ENCODE measurements at places on chromosomes 3 and 15.

DNA sequence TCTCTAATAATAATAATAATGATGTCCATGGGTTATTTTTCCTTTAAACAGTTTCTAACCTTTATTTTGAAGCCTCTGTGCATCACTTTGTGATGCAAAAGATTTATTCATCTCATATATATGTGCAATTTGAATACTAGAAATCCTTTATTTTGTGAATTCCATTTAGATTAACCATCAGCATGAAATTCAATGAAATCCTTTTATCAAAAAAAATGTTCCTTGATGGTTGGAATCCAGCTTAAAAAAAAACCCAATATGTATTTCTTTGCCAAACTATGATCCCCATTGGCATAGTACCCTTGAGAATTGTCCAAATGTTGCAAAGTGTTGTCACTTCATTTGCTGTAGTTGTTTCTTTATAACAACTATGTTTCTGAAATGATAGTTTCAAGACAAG, 7.4 kb downstream of the TBC1D23 start:
- no peak for DNase-seq

GRCh38 chr15:56472278-56472677, 7.3 kb upstream of the MNS1 start:
- DNase-seq: no peak

DNA sequence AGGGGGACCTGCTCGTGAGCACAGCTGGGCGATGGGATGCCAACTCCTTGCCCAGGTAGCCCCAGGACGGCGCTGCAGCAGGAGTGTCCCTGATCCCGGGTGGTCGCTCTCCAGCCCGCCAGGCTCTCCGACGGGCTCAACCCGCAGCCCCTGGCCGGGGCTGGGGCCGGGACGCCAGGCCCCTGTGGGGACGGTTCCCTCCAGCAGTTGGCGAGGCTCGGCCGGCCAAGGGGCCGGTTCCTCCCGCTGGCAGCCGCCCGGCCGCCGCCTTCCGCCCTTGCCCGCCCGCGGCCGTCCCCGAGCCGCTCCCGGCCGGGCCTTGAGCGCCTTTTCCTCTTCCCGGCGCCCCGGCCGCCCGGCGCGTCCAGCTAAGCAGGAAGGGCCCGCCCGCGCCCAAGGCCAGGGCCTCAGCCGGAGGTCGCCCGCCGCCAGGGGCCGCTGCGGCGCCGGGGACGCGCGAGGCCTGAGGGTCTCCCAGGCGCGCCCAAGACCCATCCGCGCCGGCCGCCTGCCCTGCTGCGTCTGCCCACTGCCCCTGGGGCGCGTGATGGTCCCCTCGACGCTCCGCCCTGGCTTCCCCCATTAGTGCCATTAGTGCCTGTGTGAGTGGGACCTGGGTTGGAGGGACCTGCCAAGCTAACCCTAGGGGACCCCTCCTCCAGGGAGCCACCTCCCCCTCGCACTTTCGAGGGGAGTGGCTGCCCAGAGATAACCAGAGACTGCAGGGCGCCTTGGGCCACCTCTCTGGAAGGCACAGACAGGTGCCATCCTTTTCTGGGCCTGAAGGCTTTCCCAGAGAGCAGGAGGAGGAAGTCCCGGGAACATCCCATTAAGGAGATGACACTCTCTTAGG, 106.4 kb downstream of the FBLN2 start:
- DNase-seq: peak; percentile 37

GRCh38 chr15:70023064-70023768, 74.5 kb downstream of the TLE3 start:
- DNase-seq: peak; percentile 57

GRCh38 chr3:122520861-122521260, 6.1 kb upstream of the KPNA1 start:
- DNase-seq: no peak

GRCh38 chr15:82113106-82113715, 67.4 kb upstream of the MEX3B start:
- DNase-seq: no peak

- no peak for DNase-seq
Measured at GRCh38 chr3:170614214-170614966, 28.5 kb upstream of the SLC7A14 start.

DNA sequence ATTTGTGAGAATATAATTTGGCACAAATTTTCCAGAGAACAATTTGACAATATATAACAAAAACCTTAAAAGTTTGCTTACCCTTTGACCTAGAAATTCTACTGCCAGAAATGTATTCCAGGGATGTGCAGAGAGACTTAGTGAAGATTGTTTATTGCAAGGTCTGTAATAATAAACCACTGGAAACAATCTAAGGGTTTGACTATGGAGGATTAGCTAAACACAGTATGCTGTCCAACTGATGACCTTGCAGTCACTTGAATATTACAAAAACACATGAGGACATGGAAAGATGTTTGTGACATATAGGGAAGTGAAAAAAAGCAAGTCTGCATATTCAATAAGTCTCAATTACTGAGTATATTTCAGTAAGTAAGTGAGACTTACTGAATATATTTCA, 48.1 kb upstream of the CDV3 start:
- DNase-seq: no peak

DNA sequence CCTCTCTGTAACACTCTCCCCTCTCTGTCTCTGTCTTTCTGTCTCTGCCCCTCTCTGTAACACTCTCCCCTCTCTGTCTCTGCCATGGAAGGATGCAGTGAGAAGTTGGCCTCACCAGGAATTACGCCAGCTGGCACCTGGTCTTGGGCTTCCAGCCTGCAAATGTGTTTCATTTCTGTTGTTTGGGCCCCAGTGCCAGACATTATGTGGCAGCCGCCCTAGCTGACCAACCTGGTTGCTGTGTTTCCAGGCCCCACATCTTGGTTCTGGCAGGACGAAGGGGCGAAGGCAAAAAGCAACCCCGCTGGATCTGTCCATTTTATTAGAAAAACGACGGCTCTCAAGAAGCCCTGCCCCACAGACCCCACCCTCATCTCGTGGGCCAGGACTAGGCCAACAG, 5.2 kb upstream of the ZXDC start:
- DNase-seq: no peak

DNA sequence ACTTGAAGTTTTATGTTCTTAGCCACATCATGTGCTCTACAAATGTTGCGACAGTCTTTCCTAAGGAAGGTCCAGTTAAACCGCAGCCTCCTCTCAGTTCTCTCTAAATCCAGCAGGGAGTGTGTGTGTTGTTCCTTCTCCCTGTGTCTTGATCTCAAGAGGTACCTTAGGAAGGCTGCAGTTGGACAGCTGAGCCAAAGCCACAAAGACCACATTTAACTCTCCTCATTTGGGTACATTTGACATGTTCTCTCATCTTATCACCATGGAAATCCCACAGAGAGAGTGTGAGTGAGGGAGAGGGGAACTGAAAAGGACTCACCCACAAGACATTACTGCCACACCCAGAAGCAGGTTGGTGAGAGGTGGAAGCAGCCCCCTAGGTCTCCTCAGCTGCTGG, 79.5 kb downstream of the CD200R1L start:
- no peak for DNase-seq

Measured in NCI-H510A (cell line).